ENCODE measurements at places on chromosomes 5 and 9.
A peak's percentile ranks its signal among the peaks of the same experiment; 100 is the strongest.

DNA sequence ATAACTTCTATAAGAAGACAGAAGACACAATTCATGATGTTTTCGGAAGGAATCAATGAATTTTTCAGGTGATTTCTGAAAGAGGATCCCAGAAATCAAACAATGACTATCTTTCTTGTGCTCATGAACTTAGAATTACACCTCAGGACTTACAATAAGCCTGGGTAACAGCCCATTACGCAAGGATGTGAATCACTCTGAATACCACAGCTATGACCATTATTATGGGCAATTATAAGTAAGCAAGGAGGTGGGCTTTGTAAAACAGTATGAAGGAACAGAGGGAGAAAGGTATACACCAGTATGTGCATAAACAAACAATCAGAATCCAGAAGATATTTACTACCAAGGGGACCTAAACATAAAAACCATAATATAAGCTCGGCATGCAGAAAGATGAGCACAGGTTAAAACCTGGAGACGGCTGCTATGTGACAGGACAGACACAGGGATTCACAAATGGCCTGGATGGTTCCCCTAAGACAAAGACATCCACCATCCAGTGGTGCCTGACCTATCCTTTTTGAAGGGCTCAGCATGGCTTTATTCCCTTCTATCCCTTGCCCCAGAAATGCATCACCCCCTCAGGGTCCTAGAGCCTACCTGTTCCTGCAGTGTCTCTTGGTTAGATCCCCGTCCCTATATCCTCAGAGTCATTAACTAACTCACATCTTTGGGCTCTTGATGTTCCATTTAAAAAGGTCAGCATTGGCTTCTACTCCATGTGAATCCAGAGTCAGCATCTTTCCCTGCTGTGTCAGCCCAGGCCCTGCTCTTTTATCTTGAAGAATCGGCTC lies 21.8 kb upstream of the PPP2CA start:
- DNase-seq = peak; percentile 90

GRCh38 chr9:70117835-70118319 lies 74.2 kb downstream of the MAMDC2 start:
- DNase-seq = peak; percentile 56

DNA sequence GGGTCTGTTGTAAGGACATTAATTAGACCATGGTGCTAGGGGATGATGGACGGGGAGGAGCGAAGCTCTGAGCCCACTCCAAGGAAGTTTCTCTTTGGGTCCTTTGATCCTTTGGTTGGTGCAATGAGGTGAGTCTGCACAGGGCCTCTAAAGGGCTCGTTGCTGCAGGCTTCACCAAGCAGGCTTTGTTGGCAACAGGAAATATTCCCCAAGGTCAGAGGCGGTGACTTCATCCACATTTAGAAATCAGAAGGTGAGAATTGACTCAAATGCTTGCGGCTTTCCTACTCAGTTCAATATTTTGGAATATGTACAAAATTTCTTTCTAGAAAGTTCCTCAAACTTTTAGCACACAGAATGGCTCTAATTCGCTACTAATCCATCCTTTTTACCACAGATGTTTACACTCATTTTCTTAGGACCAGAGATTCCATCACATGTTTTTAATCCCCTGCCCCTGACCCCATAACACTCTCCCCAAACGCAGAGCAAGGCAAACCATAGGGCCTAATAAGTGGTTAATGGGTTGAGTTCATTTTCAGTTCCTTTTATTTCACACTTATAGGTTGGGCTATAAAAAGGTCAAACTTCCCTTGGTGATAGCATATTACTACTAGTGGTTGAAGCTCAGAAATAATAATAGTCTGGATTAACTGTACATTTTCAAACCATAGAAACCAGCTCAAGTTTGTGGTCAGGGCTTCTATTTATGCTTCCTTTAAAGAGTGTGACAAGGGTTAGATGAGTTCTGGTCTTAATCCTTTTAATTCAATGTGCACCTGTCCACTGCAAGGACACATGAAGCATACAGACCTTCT lies 37.3 kb upstream of the TMEM252 start:
- no peak for DNase-seq

GRCh38 chr9:80951675-80952074 lies 737.7 kb downstream of the TLE1 start:
- DNase-seq = no peak

DNA sequence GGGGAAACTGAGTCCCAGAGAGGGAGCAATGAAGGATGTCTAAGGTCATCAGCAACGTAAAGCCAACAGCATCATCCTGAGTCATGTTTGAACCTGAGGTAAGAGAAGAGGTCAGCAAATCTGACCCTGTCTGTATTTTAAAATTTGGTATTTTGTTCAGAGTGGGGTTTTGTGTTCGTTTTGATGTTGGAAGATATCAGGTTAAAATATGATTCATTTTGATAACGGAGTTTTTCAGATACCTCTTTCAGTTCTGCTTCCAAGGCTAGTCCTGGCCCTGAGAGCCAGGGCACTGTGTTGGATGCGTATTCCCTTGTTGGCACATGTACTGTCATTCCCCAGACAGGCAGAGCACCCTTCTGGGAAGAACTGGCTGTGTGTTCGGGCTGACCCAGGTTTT lies 291.0 kb downstream of the NSG2 start:
- no peak for DNase-seq

GRCh38 chr9:105258225-105258737 lies 13.8 kb downstream of the SLC44A1 start:
- DNase-seq = no peak

GRCh38 chr9:99561961-99562565 lies 259.6 kb upstream of the NR4A3 start:
- no peak for DNase-seq

DNA sequence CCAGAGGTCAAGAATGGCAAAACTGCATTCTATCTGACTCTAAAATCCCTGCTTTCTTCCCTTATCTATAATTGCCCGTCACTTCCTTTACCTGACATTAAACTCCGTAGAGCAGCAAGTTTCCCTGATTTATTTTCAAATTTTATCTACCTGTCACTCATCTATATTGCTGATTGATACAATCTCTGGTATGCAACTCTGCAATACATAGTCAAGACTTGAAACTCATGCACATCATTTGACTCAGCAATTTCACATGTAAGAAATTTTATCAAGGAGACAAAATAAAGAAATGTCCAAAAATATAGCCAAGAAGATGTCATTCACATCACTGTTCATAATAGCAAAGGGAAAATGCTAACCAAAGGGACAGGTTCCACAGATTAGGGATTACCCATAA lies 39.5 kb downstream of the FBXW11 start:
- no peak for DNase-seq

- DNase-seq = no peak
Observed at GRCh38 chr5:142363619-142363963, 38.8 kb upstream of the SPRY4 start.

DNA sequence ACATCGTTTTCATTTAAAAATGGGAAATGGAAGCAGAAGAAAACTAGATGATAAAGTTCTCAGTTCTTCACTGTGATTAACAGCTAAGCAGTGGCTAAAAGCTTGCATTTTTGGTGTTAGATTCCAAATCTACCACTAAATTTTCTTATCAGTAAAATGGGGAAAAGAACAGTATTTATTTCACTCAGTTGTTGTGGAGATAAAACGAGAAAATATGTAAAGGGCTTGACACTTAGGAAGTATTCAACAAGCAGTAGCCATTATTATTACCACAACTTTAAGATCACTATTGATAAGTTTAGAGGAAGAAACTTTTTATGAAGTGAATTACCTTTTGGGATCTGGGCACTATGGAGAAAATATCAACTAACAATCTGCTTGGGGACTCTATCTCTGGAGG lies 4.5 kb downstream of the STOM start:
- DNase-seq = no peak

DNA sequence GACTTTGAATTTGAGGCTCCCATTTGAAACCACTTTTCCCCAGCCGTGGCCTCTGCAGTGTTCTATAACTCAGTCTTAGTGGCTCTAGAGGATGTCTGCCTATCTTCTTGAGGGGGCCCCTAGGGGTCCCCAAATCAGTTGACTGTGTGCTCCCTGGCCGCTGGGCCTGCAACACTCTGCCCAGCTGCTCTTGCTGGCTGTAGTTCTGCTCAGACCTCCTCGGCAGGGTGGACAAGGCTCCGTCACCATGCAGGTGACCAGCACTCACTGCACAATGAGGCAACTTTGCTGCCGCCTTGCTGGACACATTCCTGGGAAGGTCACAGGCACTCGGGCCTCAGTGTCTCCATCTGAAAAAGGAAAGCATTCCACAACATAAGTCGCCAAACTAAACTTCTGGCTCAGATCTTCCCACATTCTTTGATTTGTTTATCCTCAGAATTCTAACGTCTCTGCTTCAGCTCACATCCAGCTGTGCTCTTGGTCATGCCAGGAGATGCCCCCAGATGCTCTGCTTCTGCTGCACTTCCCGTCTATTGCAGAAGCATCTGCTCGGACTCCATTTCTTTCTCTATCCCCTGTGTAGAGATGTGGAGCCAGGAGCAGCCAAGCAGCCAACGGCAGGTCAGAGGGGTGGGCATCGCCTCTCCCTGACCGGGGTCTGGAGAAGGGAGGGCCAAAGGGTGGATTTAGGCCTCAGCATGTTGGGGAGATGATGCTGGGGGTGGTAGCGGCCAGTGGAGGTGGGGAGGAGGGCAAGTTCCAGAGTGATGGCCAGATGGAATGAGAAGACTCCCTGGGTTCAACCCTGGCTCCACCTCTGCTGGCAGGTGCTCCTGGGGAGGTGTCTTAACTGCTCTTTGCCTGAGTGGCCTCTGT lies 133.6 kb downstream of the MVB12B start:
- no peak for DNase-seq

- no peak for DNase-seq
Observed at GRCh38 chr9:123406691-123407216, 50.8 kb downstream of the CRB2 start.

DNA sequence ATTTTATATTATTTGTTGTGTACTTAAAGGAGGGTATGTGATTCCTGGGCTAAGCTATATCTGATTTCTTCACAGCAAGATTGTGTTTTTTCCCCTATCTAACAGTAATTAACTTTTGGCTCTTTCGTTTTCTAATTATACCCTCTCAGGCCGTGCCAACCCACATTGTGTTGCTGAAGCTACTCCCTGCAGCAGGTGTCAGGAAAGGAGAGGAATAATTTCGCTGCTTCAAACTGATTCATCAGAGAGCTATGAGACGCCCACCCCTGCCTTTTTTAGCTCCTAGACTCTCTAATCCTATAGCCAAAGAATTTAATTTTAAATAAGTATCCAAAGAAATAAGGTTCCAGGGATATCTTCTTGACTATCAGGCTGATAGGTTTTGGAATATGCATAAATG lies 3.8 kb downstream of the CAVIN4 start:
- no peak for DNase-seq

GRCh38 chr5:32249668-32250067 lies 63.1 kb downstream of the MTMR12 start:
- no peak for DNase-seq

GRCh38 chr5:111781200-111781599 lies 24.2 kb upstream of the NREP start:
- peak; percentile 71 for DNase-seq

- DNase-seq = peak; percentile 70
Observed at GRCh38 chr5:55691265-55692105, 20.6 kb downstream of the SLC38A9 start.

DNA sequence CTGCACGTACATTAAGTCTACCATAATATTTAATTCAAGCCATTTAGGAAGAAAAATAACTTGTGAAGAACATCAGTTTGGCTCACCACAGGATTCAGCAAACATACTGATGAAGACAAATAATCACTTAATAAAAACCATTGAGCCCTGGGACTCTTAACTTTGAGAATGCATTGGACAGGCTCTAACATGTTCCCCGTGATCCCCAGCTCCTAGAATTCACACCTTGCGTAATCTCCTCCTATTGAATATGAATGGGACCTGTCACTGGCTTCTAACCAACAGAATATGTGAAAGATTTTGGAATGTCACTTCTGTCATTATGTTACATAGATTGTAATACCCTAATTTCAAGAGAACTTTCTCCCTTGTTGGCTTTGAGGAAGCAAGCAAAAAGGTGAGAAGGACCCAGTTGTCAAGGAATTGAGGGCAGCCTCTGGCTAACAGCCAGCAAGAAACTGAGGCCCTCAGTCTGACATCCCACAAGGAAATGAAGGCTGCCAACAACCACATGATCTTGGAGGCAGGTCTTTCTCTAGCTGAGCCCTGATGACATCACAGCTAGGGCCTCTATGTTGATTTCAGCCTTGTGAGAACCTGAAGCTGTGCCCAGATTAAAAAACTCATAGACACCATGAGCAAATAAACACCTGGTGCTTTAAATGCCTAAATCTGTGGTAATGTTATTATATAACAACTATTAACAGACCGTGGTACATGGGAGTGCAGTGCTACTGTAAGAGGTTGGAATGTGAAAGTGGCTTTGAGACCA lies 433.2 kb downstream of the SEMA5A start:
- peak; percentile 35 for DNase-seq
